Activated T-helper 17 cell treated with anti-CD3 and anti-CD28 coated beads, Interleukin-2, amount 50 U/mL, for 72 hours (primary cell): ENCODE measurements at places on chromosomes 3 and 15.

DNA sequence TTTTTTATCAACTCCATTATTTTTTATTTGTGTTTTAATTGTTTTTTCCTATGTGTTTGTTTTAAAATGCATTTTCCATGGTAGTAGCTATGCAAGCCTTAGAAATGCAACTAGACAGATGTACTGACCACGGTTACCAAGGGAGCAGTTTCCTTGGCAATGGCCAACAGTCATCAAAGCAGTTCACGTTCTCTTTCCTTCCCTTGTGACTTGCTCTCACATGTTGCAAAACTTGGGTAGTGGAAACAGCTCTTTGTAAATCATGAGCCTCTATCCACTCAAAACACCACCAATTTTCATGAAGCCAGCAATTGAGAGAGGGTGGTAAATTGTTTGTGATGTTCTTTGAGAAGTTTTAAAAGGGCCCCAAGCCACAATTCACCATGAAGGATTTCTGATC lies 499.4 kb upstream of the MDFIC2 start:
- no peak for ATAC-seq

- no peak for ATAC-seq
These were observed 3.3 kb upstream of the NDN start for GRCh38 chr15:23690450-23690852.

GRCh38 chr3:31218082-31218481 lies 314.6 kb upstream of the STT3B start:
- ATAC-seq = peak; percentile 73

- ATAC-seq = no peak
These were observed 69.2 kb downstream of the DAPK2 start for GRCh38 chr15:63977119-63977518.

- ATAC-seq = no peak
These were observed 45.0 kb downstream of the ESYT3 start for GRCh38 chr3:138479438-138479863.

GRCh38 chr3:46957092-46957820 lies 19.3 kb downstream of the CCDC12 start:
- ATAC-seq = no peak

- ATAC-seq = no peak
These were observed 162.4 kb upstream of the CGNL1 start for GRCh38 chr15:57213862-57214261.

DNA sequence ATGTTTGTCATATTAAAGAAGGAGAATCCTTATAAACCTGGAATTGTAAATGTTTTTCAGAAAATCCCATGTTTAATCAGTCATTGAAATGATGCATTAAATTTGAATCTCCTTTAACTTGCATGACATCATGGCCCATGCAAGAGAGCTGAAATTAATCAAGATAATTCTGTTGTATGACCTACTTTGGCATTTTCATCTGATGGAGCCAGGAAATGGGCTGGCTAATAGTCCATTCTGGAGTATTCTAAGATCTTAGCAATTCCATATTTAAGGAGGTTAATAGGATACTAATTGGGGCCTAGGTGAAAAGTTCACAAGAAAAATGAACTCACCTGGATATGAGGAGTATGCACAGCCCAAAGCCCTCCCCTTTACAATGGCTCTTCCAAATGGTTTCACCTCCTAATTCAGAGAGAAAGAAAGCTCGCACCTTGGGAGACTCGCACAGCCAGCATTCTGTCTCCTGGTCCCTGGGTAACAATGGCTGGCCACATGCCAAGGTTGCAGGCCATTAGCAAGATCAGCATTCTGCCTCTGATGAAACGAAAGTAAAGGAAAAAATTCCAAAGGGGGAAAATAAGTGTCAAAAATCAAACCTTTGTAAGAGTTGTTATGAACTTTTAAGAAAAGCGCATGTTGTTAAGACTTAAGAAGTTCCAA lies 786.4 kb downstream of the MCTP2 start:
- no peak for ATAC-seq

- ATAC-seq = no peak
These were observed 119.2 kb downstream of the CTNNB1 start for GRCh38 chr3:41318520-41318919.

DNA sequence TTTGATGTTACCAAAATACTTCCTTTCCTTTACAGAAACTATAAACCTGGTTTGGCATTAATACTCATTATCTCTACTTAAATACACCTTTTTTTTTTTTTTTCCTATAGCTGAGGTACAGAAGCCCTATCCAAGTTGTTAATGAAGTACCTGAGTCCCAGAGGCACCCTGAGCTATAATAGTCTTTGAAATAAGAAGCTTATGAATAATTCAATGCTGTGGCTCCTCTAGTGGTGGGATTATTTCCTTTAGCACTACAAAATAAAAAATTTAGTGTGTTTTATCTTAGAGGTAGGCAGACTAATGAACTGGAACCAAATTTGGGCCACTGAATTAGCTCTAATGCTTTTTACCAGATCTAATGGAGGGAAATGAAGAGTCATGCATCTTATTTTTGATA lies 611.9 kb downstream of the EDEM1 start:
- no peak for ATAC-seq

DNA sequence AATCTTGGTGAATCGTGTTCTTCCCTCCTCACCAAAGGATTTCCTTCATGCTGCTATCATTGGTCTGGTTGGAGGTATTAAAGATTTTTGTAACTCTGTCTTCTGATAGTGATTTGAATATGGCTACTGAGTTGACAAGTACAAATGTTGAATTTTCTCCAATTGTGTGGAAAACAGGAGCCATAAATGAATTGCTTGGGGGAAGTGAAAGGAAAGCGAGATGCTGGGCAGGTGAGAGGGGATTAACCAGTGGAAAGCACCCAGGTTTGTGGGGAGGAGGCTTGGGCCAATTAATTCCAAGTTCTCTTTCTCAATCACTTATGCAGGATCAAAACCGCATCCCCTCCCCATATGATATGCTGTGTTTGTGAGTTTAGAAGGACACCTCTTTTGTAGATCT lies 372.5 kb downstream of the IL20RB start:
- ATAC-seq = no peak

- no peak for ATAC-seq
These were observed 195.8 kb downstream of the FHIT start for GRCh38 chr3:61055447-61055846.

DNA sequence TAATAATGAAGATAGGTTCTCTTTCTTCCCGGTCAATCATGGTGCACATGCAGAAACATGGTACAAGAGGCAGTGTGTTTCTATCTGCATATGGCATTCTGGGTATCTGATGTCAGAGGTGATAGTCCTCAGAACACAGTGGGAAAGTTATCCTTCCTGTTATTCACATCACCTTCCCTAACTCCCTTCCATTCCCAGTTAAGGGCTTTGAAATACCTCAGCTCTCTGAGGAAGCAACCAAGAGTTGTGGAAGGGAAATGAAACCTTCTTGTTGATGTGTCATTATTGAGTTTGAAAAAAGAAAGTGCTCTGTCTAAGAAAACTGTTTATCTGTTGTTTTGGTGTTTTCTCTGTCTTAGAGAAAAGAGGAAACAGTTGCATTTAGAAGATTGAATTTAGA lies 21.9 kb upstream of the P2RY13 start:
- no peak for ATAC-seq
